CD4-positive, alpha-beta T cell treated with Interleukin-21 for 1 hour (primary cell): ENCODE measurements at places on chromosomes 6 and 20.
A peak's percentile ranks its signal among the peaks of the same experiment; 100 is the strongest.

DNA sequence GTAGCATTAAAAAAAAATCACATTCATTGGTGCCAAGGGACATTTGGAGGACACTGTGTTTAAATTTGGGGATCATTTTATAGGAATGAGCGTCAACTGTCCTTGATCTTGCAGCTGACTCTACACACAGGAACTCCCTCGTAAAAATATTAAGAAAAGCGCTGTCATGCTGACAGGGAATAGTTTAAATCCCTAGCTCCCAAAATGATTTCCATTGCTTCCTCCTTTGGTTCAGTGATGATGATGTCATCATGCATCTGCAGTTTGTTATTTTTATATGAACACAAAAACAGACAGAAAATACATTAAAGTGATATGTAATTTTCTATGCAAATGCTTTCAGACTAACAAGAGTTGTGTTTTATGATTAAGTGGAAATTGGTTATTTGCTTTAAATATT lies 275.6 kb downstream of the BTBD9 start:
- no peak for DNase-seq

GRCh38 chr6:8352335-8352965 lies 82.9 kb downstream of the SLC35B3 start:
- no peak for DNase-seq

DNA sequence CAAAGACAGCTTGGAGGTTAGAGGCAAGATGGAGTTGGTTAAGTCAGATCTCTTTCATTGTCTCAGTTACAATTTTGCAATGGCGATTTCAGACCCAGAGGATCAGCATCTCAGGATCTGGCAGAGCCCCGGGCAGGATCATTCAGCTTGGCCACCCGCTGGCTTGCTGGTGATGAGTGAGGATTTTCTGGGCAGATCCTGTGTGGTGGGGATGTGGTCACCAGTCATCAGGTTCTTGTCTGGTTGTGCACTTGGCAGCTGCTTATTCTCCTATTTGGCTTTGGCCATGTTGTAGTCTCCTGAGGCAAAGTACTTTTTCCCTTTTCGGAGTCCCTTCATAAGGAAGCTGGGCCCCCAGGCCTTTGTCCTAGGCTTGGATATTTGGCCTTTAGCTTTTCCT lies 953.9 kb downstream of the KIF16B start:
- DNase-seq, result no peak

DNA sequence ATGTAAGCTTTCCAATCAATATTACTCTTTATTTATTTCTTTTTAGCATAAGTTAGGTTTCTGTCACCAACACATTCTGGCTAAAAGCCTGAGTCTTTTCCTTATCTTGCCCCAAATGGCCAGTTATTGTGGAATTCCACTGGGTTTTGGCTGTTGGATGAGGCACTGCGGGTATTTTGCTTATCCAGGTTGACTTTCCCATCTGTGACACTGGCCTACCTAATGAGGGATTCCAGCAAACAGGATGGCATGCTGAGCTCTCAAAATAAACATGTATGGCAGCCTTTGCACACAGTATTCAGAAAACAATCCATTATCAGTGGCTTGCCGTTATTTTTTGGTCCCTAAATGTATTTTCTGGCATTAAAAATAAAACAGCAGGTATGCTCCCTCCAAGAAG lies 6.5 kb upstream of the RALGAPB start:
- DNase-seq, result no peak

GRCh38 chr20:63483834-63484233 lies 11.4 kb upstream of the KCNQ2 start:
- no peak for DNase-seq

DNA sequence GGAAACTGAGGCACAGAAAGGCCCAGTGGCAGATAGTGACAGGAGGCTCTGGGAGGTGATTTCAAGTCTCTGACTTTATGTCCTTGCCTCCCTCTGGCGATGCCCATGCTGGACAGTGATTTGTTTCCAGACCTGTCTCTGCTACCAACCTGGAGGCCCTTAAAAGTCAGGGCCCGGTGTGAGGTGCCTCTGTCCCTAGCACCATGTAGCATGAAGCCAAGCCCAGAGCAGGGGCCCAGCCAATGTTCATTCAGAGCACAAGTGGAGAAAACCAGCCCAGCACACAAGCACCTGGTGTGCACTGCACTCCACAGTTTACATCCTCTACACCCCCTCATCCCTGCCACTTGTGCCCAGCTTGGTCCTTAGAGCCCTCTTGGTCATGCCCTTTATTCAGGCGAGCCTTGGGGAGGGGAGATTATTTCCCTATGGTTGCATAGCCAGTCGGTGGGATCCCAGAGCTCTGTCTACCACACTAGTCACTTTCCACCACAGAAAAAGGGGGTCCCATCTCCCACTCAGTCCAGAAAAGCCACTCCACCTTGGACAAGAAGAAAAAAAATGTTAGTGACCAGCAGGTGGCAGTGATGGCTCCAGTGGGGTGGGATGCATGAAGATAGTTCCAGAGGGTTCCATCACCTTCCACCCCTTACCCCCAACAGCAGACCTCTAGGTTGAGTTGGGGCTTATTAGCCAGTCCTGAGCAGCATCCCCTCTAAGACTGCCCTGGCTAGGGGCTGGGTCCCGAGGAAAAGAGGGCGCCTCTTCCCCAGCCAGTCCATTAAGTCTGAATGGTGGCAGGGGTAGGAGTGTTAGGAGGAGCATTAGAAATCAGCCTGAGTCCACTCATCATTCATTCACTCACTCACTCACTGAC lies 30.9 kb downstream of the KIAA1755 start:
- DNase-seq, result no peak

- no peak for DNase-seq
Measured at GRCh38 chr6:143196525-143197225, 136.0 kb downstream of the AIG1 start.

DNA sequence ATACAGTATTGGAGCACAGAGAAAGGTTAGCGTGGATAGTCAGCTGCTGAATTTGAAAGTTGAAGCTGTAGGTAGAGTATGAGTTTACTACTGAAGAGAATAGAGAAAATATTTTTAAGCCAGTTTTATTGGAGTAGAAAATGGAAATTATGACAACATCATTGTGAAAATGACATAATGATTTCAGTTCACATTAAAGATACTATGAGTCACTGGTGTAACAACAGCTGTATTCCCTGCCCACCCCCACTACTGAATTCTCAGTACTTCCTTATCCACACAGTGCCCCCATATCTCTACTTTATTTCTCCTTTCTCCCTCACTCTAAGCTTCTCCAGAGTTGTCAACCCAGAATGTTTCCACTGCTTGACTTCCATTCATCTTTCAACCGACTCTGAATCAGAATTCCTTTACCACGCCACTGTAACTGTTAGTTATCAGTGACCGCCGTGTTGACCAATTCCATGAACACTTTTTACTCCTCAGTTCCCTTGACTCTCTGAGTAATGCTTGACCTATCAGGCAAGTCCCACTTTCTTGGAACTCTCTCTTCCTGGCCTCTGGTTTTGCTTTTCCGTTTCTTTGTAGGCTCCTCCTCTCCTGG lies 139.6 kb downstream of the AIG1 start:
- no peak for DNase-seq

GRCh38 chr20:61135968-61136367 lies 116.1 kb upstream of the CDH4 start:
- DNase-seq, result no peak

DNA sequence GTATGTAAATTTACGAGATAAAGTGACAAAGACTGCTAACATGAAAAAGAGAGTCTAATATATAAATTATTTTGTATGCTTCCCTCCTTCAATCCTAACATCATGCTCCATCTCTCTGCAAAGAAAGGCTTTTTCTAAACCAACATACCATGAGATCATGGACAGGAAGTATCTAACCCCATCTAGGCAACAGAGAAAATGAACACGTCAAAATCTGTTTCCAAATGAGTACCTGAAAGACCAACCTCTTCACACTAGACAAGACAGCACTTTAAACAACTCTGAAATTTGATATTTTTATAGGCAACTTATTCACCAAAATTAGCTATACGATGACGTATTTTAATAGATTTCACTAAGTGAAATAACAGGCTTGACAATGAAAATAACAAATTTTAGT lies 54.6 kb downstream of the MAN1A1 start:
- no peak for DNase-seq

DNA sequence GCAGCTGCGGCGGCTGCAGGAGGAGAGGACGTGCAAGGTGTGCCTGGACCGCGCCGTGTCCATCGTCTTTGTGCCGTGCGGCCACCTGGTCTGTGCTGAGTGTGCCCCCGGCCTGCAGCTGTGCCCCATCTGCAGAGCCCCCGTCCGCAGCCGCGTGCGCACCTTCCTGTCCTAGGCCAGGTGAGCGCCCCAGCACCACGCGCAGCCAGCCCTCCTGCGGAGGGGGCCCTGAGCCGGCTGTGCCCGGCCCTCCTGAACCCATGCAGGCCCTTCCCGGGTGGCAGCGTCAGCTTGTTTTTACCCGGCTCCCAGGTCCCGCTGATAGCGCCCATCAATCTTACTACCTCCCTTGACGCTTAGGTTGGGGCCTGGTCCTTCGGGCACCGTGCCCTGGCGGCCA lies 3.7 kb downstream of the BIRC7 start:
- no peak for DNase-seq

DNA sequence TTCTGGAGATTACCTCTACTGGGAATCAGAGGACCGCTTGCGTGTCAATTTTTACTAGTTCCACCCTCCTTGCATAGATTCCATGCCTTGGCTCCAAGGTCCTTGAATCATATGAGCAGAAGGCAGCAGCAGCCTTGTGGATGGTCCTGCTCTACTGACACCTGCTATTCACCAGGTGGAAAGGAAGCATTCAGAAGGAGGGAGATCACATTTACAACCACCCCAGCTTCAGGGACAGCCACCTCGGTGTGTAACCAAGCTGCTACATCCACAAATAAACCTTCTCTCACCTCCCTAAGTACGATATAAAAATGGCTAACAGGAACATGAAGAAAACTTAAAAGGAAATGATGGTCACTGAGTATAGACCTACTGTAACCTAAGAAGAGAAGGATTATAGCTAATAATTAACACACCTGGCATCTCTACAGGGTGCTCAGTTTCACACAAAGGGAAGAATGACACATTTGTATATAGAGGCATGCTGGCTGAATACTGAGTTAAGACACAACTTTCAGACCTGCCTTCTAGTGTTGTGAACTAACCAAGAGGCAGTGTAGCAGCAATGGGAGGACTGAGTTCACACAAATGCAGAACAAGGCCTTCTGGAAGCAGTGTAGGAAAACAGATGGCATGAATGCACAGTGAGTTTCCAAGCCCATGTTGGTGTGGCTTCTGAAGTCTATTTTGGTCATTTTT lies 46.3 kb upstream of the SRPK1 start:
- no peak for DNase-seq

DNA sequence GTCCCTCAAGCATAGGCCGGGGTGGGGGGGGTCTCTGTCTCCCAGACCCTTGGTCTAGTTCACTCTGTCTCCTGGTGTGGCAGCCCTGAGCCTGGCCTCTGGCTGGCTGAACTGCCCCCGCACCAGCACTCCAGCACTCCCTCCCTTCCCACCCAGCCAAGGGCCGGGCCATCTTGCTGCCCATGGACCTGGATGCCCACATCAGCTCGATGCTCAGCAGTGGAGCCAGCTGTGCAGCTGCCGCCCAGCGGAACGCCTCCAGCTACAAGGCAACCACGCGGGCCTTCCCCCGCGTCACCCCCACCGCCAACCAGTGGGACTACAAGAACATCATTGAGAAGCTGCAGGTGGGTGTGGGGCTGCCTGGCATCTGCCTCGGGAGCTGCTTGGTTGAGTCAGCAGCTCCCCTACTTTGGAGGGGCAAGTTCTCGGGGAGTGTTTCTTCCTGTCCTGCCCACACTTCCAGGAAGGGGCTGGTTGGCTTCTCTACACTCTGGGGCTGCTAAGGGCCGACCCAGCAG lies 28.4 kb downstream of the UQCC2 start:
- DNase-seq, result peak; percentile 29

- no peak for DNase-seq
Measured at GRCh38 chr20:51560550-51561307, 18.2 kb upstream of the NFATC2 start.

- DNase-seq, result no peak
Measured at GRCh38 chr6:137001299-137001976, 43.3 kb downstream of the IL20RA start.

GRCh38 chr20:62063981-62064769 lies 1.5 kb downstream of the TAF4 start:
- no peak for DNase-seq

- DNase-seq, result no peak
Measured at GRCh38 chr6:16358531-16359138, 120.2 kb downstream of the GMPR start.

DNA sequence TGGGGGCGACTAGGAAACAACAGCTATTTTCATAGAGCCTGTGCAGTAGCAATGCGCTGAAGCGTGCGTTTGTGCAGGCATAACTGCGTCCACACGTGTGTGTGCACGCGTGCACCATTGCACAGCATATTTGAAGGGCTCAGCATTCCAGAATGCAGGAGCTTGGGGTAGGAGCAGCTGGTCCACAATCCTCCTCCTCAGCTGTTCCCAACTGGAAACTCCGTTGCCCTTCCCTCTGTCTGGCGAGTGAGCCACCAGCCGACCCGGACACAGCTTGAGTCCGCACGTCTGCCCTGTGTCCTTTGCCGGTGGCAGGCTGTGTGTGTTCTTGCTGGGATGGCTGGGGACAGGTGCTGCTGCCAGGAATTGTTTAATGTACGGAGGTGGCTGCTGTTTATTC lies 110.2 kb downstream of the SASH1 start:
- no peak for DNase-seq

DNA sequence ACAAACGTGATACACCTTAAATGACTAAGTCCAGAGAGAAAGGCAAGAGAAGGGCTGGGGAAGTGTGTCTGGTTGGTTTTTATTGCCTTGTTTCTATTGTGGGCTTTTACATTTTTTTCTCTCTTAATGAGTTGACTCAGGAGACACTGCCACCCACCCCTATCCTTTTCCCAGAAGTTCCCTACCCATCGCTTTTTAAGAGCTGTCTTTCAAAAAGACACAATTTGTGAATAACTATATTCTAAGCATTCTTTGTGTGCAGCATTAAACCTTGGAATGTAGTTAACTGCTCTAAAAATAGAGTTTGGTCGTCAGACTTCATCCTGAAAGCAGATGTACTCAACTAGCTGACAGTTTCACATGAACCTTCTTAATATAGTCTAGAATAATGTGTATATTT lies 174.9 kb downstream of the ISM1 start:
- no peak for DNase-seq

GRCh38 chr20:62663145-62664018 lies 21.1 kb downstream of the SLCO4A1 start:
- DNase-seq, result no peak

GRCh38 chr6:31497531-31498476 lies at the start of gene MICB:
Gene MICB (plus strand): TSS chr6:31498145. CDS start chr6:31498194, 49 bp downstream.
- DNase-seq, result peak; percentile 89

DNA sequence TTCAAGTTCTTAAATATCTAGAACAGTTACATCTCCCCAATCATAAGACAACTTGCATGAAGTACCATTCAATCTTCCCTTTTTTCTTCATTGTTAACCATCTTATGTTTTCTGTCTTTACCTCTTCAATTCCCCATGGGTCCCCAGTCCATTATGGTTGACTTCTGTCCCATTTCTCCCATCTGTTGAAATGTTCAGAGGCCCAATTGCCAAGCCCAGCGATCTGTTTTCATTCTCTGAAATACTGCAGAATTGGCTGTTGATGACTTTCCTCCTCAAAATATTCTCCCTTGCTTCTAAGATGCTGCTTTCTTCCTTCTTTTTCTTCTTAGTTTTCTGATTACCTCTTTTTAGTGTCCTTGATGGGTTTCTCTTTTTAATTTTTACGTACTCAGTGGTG lies 26.0 kb downstream of the DSTN start:
- DNase-seq, result no peak

- DNase-seq, result no peak
Measured at GRCh38 chr6:43986177-43986825, 141.0 kb downstream of the MRPL14 start.
